Stimulated activated CD8-positive, alpha-beta memory T cell treated with anti-CD3 and anti-CD28 coated beads, Interleukin-7, amount 100 ng/mL, for 1 hour (primary cell): ENCODE measurements at places on chromosomes 5 and 9.

- DNase-seq, result no peak
Observed at GRCh38 chr9:14311171-14311949, 2.6 kb downstream of the NFIB start.

GRCh38 chr5:139212486-139212885 lies 14.3 kb upstream of the SIL1 start:
- no peak for DNase-seq

GRCh38 chr9:91047993-91048607 lies 246.5 kb downstream of the SYK start:
- DNase-seq, result no peak

DNA sequence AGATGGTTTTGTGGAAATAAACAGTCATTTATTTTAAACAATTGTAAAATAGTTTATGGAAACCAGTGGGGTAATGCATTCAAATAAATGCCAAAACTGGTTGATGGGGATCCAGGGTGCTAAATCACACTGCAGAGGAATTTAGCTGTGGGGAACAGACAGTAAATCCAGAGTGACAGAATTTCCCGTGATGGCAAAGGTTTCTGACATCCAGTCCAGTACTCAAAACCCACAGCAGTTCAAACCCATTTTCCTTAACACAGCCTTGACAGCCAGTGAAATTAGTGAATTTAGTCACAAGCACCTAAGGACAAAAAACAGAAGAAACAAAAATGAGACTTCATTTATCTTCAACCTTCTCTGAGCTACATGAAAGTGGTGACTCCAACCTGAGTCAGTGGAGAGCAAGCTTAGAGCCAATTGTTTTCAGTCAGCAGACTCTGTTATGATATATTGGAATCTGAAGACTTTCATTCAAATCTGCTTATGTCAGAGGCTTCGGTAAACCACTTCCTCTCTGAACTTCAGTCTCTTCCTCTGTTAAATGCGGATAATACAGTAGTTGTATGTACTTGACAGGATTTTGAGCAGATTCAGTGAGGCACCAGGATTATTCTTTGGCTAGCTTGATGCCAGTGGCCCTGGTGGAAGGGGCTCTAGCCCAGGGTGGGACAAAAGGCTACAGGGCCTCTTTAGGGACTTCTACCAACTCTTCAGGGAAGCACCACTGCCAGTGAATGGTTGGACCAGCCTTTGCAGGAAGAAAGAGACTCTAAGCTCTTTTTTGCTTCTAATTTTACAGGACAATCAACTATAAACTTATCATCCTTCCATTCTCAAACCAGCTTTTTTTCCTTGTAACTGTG lies 185.3 kb downstream of the MAPKAP1 start:
- DNase-seq, result no peak

DNA sequence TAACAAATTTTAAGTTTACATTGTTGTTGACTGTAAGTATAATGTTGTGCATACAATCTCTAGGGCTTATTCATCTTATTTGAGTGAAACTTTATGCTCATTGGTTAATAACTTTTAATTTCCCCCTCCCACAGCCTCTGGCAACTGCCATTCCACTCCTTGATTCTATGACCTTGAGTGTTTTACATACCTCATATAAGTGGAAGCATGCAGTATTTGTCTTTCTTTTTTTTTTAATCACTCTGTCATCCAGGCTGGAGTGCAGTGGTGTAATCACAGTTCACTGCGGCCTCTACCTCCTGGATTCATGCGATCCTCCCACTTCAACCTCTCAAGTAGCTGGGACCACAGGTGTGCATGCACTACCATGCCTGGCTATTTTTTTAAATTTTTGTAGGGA lies 83.9 kb downstream of the KCTD16 start:
- no peak for DNase-seq

GRCh38 chr5:80127116-80127552 lies 92.0 kb downstream of the THBS4 start:
- DNase-seq, result no peak

DNA sequence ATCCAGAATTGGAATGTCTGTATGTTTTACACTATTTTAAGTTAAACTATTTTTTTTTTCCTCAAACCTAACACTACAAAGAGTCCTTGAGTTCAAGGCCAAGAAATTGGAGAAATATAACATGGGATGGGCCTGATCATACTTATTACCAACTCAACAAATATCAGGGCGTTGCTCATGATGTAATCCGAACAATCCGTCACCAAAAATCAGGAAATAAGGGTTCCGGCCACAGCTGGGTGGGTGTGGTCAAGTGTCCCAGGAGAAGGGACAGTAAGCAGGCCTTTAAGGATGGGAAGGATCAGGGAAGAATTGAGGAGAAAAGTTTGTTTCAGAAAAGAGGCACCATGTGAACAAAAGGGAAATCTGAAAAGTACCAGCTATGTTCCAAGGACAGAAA lies 29.8 kb downstream of the MED27 start:
- no peak for DNase-seq

- no peak for DNase-seq
Observed at GRCh38 chr5:159345336-159345735, 15.0 kb upstream of the IL12B start.

DNA sequence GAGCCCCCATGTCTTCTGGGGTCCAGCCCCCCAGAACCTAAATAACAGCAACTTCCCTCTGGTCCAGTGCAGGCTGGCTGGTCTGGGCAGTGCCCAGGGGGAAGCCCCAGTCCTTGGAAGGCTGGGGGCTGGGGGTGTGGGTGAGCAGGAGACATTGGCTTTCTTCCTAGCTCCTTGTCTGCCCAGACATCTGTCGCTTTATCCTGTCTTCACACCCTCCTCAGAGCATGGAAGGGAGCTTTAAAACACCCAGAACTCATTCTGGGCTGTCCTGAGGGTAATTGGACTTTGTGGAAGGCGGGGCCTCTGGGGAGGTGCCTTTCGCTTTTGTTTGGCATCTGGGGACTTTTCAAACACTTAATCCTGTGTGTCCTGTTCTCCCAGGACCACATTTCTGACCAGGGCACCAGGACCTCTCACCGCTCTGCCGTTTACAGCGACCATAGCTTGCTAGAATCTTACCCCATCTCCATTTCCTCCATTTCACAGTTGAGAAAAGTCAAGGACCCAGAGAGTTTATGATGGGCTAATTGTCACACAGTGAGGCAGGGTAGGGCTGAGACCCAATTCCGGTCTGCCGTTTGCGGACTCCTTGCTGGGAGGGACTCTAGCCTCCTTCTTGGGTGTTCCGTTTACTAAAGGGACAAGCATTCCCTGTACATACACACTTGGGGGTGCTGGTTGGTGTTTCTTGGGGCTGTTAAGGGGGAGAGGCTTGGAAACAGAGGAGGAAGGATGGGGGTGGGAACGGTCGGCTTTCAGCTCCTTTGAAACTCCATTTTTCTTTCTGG lies 1.1 kb downstream of the GSN start:
- no peak for DNase-seq

DNA sequence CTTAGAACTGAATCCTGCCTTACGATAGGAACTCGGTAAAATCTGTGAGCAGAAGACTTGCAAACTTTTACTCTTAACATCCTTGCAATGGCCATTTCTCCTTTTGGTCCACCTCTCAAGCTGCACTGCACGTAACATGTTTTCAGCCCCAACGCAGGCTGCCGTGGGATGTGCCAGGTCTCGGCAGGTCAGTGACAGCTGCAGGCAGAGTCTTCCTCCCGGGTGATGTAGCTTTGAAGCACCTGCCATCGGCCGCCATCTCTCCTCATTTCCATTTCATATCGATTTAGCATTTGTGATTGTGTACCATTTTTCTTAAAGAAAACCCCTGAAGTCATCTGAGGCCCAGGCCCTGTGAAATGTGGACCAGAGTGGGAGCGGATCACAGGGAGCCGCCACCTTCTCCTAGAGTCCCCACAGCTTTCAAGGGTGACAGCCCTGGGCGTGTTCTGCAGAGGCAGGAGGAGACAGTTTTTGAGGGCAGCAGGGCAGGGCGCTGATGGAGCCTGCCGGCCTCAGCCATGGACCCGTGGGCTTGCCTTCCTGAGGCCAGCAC lies 25.8 kb upstream of the LPCAT1 start:
- no peak for DNase-seq

- no peak for DNase-seq
Observed at GRCh38 chr5:176420972-176421544, 4.7 kb upstream of the CLTB start.

GRCh38 chr5:136427426-136427825 lies 62.1 kb upstream of the TRPC7 start:
- DNase-seq, result no peak

GRCh38 chr9:86902586-86902985 lies 44.7 kb downstream of the GAS1 start:
- no peak for DNase-seq

- DNase-seq, result no peak
Observed at GRCh38 chr5:96335873-96336272, 97.2 kb downstream of the PCSK1 start.

- DNase-seq, result no peak
Observed at GRCh38 chr5:8839361-8840055, 706.4 kb downstream of the SEMA5A start.

DNA sequence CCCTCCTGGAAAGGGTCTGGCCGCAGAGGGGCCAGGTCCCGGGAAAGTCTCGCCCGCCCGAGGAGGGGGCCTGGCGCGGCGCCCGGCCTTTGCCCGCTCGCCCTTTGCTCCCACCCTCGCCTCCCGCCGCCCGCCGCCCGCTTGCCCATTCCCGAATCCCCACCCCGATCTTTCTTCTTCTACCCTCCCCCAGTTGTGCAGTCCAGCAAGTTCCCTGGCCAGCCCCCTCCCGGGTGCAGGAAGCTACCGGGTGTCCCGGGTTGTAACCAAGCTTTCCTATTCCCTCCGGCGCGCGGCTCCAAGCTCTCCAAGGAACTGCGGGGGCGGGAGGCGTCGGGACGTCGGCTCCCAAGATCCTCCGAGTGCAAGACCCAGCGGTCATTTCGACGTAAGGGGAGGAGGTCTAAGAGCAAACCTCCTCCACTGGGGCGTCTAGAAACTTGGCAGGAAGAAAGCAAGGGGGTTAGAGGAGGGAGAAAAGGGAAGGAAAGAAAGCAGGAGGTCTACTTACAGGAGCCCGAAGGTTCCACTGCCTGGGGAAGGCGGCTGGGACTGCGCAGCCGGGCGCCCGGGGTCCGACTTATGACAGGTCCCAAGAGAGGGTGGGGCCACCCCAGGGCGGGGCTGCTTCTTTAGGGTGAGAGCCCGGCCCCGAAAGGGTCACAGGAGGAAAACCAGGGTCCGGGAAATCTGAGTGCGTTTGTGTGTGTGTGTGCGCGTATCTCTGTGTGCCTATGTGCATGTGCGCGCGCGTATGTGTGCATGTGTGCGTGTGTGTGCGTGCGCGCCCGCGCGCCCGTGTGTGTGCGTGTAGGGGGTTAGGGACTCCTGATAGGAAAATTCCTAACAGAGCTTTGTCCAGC lies at the start of gene PTGR1:
Gene PTGR1, minus strand, starts transcription at position 556 of the 863 bp plus-strand sequence. CDS start 2,225 bp downstream, outside the sequence.
- DNase-seq, result no peak

DNA sequence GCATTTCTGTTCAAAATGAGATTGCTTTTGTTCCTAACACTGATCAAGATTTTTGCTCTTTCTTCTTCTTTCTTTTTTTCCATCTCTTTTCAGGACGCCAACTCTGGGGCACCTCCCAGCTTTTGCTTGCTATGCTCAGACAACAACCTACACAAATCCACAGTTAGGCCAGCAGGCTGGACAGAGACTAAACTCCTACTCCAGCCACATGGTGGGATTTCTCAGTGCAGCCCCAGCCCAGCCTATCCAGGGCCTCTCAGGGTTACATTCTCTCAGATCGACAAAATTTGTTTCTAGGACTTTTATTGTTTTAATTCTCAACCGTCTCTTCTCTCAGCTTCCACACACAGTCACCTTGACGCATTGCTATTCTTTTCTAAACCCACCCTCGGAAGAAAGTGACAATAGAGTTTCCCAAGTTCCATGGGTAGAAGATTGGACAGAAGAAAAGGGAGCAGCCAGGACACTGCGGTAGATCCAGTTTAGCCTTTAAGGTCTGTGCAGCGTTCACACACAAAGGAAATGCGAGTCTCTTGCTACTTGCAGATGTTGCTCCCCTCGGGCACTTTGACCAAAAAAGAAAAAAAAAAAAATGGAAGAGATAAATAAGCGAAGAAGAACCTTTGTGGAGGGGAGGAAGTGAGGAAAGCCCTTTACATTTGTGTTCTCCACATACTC lies 588.6 kb upstream of the GRAMD2B start:
- no peak for DNase-seq

DNA sequence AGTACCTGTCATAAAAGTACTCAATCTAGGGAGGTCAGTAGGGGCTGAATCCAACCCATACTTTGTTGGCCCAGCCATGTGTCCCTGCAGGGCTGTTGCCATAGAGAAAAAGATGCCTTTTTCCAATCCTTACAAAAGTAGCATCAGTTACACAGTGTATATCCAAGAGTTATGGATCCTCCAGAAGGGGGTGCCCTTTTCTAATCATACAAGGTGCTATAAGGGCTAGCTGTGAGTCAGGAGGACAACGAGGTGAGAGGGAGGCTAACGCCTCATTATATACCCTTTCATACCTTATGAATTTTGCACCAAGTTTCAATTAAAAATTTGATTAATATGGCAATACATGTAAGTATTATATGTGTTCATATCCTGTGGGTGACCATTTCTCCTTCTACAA lies 4.8 kb downstream of the KIAA0825 start:
- no peak for DNase-seq

GRCh38 chr9:89234205-89235067 lies 55.8 kb upstream of the SHC3 start:
- no peak for DNase-seq

- no peak for DNase-seq
Observed at GRCh38 chr5:94072116-94072515, 330.7 kb upstream of the POU5F2 start.

- DNase-seq, result no peak
Observed at GRCh38 chr9:127116957-127117356, 5.5 kb downstream of the ANGPTL2 start.

DNA sequence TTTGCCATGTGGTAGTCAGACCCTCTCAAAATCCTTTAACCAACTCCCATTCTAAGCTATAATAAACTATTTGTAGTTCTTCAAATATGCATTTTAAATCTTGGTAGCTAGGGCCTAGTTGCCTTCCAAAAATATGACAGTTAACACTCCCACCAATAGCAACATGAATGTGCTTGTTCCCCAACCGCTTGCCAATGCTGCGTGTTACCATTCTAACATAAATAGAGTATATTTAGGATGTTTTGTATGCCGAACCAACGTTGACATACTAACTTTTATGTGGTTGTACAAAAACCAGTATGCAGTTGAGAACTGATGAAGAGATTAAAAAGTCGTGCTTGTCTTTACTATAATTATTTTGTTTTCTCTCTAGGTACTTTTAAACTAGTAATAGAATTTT lies 9.0 kb downstream of the UBE2B start:
- no peak for DNase-seq

DNA sequence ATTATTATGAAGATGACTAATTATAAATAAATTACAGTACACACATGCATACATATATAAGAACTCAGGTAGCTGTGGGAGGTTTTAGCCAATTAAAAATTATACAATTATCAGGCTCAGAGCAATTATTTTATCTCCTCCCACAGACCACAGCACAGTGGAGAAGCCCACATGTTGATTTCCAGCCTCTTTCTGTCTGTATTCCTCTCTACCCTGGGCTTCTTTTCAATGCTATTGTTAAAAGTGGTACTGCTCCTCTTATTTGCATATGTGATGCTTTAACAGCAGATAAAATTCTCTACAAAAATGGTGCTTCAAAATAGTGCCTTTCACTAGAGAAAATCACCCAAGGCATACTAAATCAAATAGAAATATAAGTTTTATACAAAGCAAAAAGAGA lies 218.7 kb downstream of the NFIB start:
- no peak for DNase-seq

GRCh38 chr5:168801567-168801966 lies 222.4 kb upstream of the PANK3 start:
- DNase-seq, result no peak

- DNase-seq, result peak; percentile 4
Observed at GRCh38 chr5:56900858-56901578, 8.4 kb upstream of the SETD9 start.

- DNase-seq, result no peak
Observed at GRCh38 chr9:35114840-35115628, 628 bp downstream of the ATOSB start.
